ENCODE measurements at places on chromosomes 6 and 20. TPM values are rescaled to one million over a fixed set of nuclear protein-coding genes. Genes with fewer than 3 reads are reported as not detected.

CNR1 gene
- total RNA-seq, result 2.0 TPM

DNA sequence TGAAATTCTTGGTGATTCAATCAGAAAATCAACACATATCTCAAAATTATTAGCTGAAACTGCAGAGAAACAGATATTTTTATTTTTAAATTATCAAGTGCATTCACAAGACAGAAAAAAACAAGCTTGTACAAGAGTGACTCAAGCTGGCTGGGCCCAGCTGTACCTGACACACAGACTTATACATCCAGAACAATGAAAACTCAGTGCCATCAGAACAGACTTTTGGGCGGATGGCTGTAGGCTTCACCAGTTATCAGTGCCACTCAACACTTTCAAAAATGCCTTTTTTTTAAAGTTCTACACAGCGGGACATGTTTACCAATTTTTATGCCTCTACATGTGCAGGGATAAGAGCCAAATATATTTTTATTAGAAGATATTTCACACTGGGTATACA, 102.8 kb downstream of the MYB start:
- DNase-seq, result no peak

PSORS1C2 gene
- 0.38 TPM for total RNA-seq

DNA sequence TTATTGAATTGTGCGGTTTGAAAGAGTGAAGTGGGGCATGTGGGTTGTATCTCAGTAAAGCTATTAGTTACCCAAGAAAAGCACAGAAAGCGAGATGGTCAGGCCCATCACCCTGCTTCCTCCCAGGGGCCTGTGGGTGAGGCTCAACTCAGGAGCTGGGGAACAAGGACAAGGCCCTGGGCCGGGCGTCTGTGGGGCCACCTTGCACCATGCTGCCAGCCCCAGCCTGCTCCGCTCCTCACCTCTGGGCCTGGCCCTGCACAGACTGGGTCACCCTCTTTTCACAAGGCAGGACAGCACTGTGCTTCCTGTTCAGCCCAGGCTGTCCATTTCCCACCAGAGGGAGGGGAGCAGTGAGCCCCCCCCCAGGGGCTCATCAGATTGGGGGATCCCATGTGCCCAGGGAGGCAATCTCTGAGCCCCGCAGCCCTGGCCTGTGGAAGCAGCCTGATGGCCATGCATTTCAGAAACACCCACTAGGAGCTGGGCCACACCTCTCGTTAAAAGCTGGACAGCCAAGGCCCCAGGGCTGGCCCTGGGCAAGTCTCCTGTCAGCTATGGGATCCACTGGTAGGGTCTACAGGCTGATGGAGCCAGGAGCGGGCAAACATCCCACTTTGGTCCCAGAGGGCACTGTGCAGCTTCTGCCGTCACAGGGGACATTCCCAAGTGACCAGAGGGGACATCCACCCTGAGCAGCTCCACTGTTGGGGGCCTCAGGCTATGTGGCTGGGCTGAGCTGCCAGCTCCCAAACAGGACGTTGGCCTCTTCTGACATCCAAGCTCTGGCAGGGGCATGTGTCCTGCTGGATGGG, 55.9 kb downstream of the YTHDF1 start:
- no peak for DNase-seq

DNA sequence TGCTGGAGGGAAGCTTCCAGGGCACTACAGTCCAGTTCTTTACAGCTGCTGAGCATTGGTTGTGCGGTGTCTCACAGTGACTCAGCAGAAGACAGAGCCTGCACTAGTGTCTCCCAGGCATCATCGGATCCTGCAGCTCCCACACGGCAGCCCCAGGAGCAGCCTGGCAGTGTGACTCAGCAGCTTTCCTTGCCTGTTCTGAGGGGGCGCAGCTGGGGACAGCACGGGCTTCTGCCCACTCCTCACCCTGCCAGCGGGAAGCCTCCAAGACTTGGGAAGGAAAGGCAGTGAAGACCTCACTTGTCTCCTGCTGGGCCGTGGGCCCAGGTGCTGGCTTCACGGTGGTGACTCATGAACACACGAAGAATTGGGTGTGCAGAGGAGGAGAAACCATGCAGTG, 165.4 kb downstream of the SYNDIG1 start:
- no peak for DNase-seq

DNA sequence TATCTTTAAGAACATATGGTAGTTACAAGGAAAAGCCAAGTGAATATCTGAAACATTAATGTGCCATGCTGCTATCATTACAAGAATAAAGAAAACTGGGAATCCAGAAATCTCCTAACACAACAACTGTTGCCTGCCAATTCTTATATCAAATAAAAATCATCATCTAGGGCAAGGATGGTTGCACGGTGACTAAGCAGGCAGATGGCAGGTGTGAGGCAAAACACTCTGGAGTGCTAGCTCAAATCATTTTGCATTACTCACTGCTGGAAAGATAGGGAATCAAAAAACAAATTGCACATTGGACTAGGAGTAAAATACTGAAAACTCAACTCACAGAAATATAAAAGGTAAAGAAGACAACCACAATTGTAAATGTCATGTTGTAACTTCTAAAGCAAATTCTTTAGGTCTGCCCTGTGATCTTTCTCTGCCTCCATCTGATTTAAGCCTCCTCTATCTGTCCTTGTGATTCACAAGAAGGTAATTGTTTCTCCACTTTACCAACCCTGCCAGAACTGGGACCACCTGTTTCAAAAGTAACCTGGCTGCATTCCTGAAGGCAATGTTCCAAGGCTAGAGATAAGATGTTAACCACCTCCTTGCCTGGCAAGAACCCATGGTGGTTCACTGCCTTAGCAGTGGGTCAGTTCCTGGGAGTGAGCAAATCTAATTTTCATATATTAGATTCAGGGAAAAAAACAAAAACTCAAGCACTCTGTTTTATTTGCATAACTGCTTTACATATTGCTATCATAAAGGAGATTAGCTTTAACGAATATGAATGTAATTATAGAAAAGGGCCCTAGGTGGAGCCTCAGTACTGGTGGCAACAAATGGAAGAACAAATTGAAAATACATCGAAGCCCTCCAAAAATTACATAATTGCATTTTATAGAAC, 33.1 kb upstream of the LCA5 start:
- no peak for DNase-seq

CYP39A1 gene
- total RNA-seq, result 2.5 TPM

ARFGAP1 gene
- 106 TPM for total RNA-seq

CLVS2 gene
- total RNA-seq, result 0.28 TPM

CEP162 gene
- 14.3 TPM for total RNA-seq

All from endothelial cell (in vitro differentiated cells).